Fibroblast of lung (primary cell): ENCODE measurements at places on chromosomes 3 and 15. TPM values are rescaled to one million over a fixed set of nuclear protein-coding genes. Genes with fewer than 3 reads are reported as not detected.

NR1I2 gene
- under 0.01 TPM in 1 of 2 replicates, not detected in the other for total RNA-seq

CRYGS gene
- 0.99 and 1.0 TPM in 2 replicates for total RNA-seq

GOLGA6B gene
- not detected in 2 replicates for total RNA-seq

C3orf20 gene
- not detected in 2 replicates for total RNA-seq

DNAH1 gene
- 1.8 and 3.0 TPM in 2 replicates for total RNA-seq

SLCO3A1 gene
- total RNA-seq: 7.7 and 8.1 TPM in 2 replicates

DNAJB11 gene
- total RNA-seq: 33.1 and 37.5 TPM in 2 replicates

CFAP100 gene
- not detected in 2 replicates for total RNA-seq

C2CD4B gene
- total RNA-seq: not detected in 2 replicates

FRMD4B gene
- 0.51 and 1.2 TPM in 2 replicates for total RNA-seq
